ENCODE measurements at places on chromosomes 7 and 10. TPM values are rescaled to one million over a fixed set of nuclear protein-coding genes. Genes with fewer than 3 reads are reported as not detected.

FXYD4 gene
- 0.23 TPM for polyA plus RNA-seq

HOXA11 gene
- 32.3 TPM for polyA plus RNA-seq

OR13A1 gene
- 0.08 TPM for polyA plus RNA-seq

PDGFA gene
- polyA plus RNA-seq: 61.1 TPM

PRF1 gene
- 1.4 TPM for polyA plus RNA-seq

STEAP4 gene
- polyA plus RNA-seq: 3.3 TPM

TRIM24 gene
- 61.3 TPM for polyA plus RNA-seq

IL15RA gene
- 0.71 TPM for polyA plus RNA-seq

NPC1L1 gene
- 0.15 TPM for polyA plus RNA-seq

DNA sequence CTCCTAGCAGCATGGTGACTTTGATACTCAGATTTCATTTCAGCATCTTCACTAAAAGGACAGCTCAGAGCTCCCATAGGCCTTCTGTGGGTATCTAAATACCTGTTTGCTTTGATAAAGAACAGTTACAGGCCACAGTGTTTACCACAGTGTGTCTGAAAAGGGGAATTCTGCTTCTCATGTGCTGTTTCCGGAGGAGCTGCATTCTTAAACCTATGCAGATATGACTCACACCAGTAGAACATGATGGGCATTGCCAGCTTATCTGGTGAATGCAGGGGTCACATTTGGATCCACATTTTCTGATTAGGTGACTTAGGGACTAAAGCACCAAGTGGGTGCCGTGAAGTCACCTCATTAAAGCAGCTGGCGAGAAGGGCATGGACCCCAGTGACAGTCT, 52.6 kb downstream of the TRRAP start:
- DNase-seq: no peak

DNA sequence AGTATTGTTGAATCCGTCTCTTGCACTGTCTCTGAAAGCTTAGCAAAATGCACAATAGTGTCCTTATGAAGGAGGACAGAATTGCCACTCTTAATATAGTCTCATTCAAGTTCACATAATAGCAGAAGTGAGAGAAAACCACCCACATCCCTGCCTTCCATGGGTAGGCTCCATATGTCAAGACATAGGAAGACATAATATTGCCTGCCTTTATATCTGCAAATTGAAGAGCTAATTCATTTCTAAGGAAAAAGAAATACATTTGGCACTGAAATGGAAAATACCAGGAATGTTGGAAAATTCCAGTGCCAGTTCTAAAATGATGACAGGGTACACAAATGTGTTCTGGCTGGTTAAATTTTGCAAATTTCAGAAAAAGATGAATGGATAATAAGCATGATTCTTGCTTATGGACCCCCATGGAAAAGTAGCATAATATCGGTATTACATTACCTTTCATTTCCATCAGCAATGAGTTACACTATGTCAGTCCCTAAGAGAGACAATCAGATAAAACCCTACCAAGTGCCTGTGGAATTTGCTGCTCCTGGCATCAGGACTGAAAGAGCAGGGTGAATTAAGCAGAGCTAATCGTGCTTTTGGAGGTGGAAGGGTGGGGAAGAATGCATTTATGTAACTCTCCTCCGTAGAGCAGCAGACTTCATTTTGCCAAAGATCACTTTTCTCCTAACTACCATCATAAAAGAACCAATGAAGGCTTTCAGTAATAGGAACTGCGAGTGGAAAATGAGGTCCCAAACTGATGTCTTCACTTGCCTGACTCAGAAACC, 312.6 kb downstream of the FGFR2 start:
- DNase-seq: no peak

- no peak for DNase-seq
Measured at GRCh38 chr7:142323706-142324105, 65.8 kb upstream of the PRSS58 start.

GRCh38 chr7:140714331-140715040, 18.0 kb downstream of the NDUFB2 start:
- DNase-seq: no peak

- DNase-seq: no peak
Measured at GRCh38 chr10:11234857-11235531, 217.3 kb downstream of the CELF2 start.

- no peak for DNase-seq
Measured at GRCh38 chr7:81725003-81725811, 44.6 kb downstream of the HGF start.

GRCh38 chr10:12042409-12042796, 206 bp downstream of the UPF2 start:
- no peak for DNase-seq

GRCh38 chr7:47937065-47937687, 11.1 kb downstream of the PKD1L1 start:
- no peak for DNase-seq

DNA sequence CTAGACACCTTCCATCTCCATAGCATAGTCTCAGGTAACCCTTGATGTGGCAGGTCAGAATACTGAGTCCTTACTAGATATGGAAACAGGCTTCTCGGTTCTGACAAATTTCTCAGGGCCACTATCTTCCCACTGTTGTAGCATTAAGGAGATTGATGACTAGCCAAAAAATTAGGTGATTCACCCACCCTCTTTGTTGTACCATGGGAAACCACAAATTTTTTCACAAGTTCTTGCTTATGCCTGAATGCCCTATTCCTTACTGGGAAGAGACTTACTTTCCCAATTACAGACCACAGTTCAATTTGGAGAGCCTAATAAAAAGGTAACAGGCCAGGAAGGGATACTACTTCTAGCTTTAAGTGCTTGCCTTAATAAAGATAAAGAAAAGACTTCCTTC, 948.8 kb downstream of the GRM8 start:
- no peak for DNase-seq

GRCh38 chr7:78514634-78515033, 716.1 kb downstream of the PHTF2 start:
- no peak for DNase-seq

- DNase-seq: no peak
Measured at GRCh38 chr7:786472-787255, 45.6 kb upstream of the SUN1 start.

DNA sequence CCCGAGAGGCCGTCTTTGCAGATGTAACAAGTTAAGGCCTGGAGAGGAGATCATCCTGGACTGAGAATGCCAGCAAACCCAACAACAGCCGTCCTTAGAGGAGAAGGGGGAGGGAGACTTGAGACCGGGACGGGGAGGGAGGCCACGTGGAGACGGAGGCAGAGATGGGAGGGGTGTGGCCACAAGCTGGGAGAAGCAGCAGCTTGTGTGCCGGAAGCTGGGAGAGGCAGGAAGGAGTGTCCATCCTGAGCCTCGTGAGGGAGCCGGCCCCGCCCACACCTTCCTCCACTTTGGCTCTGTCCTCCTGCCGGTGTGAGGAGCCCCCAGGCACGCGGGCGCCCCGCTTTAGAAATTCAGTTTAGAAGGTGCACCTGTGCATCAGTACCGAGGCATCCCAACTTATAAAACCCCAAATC, 95.7 kb downstream of the DNAJB6 start:
- no peak for DNase-seq

GRCh38 chr10:72783410-72783833, 91.5 kb downstream of the MCU start:
- DNase-seq: no peak

DNA sequence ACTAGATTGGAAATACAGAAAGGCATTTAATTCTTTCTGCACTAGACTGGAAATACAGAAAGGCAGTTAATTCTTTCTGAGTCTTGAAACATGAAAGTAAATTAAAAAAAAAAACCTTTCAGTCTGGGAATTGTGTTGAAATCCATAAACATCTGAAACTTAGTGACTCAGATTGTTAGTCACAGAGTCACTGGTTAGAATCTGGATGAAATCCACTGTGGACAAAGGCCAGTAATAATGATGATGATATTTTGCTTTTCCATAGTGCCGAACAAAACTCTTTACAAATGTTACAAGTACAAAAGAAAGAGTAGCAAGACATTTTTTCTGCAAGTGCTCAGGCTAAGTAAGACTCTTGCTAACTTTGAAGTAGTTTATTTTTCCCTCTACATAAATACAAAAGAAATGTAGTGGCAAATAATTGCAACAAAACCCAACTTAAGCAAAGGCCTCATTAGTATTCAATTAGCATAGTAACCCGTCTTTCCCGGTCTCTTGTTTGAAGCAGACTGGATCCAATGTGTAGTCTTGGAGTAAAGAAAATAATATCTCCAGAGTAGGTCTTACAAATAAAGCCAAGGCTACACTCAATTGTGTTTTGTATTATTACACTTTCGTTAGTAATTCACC, 5.8 kb upstream of the PRTFDC1 start:
- no peak for DNase-seq

- no peak for DNase-seq
Measured at GRCh38 chr10:98062424-98062823, 32.0 kb upstream of the CRTAC1 start.

GRCh38 chr10:101843032-101844021, at the start of gene KCNIP2:
Gene KCNIP2 (minus strand): TSS chr10:101843800. CDS start chr10:101843568, 232 bp downstream.
- DNase-seq: no peak

GRCh38 chr10:14365266-14365665, 34.5 kb upstream of the FRMD4A start:
- DNase-seq: no peak

- DNase-seq: no peak
Measured at GRCh38 chr7:3092468-3092867, 48.8 kb upstream of the CARD11 start.

GRCh38 chr7:144653449-144653848, 182.4 kb downstream of the TPK1 start:
- no peak for DNase-seq

GRCh38 chr7:27639851-27640250, 22.8 kb downstream of the HIBADH start:
- no peak for DNase-seq

DNA sequence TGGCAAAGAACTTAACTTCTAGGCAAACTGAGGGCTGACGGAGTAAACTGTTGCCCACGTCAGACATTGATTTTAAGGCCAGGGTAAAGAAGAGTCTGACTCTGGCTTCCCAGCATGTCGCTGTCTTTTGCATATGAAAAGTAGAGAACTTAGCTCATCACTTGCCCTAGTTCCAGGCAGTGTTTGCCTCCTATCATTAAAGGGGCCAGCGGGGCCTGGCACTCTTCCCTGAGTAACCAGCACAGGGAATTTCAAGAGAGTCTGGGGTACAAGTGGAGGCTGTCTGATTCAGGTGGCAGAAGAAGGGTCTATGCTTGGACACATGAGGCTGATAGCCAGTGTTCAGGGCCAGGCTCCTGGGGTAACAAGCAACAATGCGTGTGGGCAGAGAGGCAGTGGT, 4.8 kb downstream of the DENND2A start:
- no peak for DNase-seq

Data from left renal pelvis (tissue), 4 donors.